Frontal cortex (tissue), 4 donors: ENCODE measurements at places on chromosomes 13 and 19. TPM values are rescaled to one million over a fixed set of nuclear protein-coding genes. Genes with fewer than 3 reads are reported as not detected.

MIER2 gene
- total RNA-seq = 3.7 TPM

ETFB gene
- total RNA-seq = 41.2 TPM

VMAC gene
- total RNA-seq = 3.7 TPM

C19orf85 gene
- total RNA-seq = not detected

GNG7 gene
- 7.7 TPM for total RNA-seq

ZNF66 gene
- 16.3 TPM for total RNA-seq

C19orf67 gene
- total RNA-seq = not detected

SMIM24 gene
- not detected for total RNA-seq

ZNF331 gene
- total RNA-seq = 14.7 TPM
